A549 treated with ZK216348 at 1 μM for 4 hours (cell line): ENCODE measurements at places on chromosomes 13 and 19. TPM values are rescaled to one million over a fixed set of nuclear protein-coding genes. Genes with fewer than 3 reads are reported as not detected.

Gene LRRC63
- total RNA-seq = 0.13 TPM in 1 of 5 replicates, not detected in the others

Gene PGLYRP2
- total RNA-seq = not detected in 5 replicates

Gene RNF113B
- not detected in 5 replicates for total RNA-seq

Gene PBX4
- 1.6 to 1.8 TPM (median 1.7 TPM) in 5 replicates for total RNA-seq

Gene SLC17A7
- 0.24 to 0.81 TPM (median 0.51 TPM) in 5 replicates for total RNA-seq

Gene FGF22
- 0.21 to 1.0 TPM (median 0.87 TPM) in 5 replicates for total RNA-seq

Gene KLK10
- 0.20 to 0.60 TPM (median 0.50 TPM) in 4 of 5 replicates, not detected in the other for total RNA-seq

Gene LYPD5
- total RNA-seq = 0.09 to 0.50 TPM (median 0.38 TPM) in 5 replicates

Gene GFY
- total RNA-seq = 0.14 to 0.39 TPM (median 0.20 TPM) in 3 of 5 replicates, not detected in the others

Gene AP3D1
- 43.3 to 77.0 TPM (median 72.5 TPM) in 5 replicates for total RNA-seq

Gene CRX
- not detected in 5 replicates for total RNA-seq

Gene ZNF45
- 9.1 to 12.6 TPM (median 10.9 TPM) in 5 replicates for total RNA-seq

Gene ZNF583
- 1.8 to 3.0 TPM (median 2.3 TPM) in 5 replicates for total RNA-seq

Gene KIR2DL1
- total RNA-seq = not detected in 5 replicates

Gene IRGQ
- 5.0 to 7.1 TPM (median 5.2 TPM) in 5 replicates for total RNA-seq

Gene PCDH17
- total RNA-seq = not detected in 5 replicates

Gene HRC
- 0.19 TPM in 1 of 5 replicates, not detected in the others for total RNA-seq
